Esophagus squamous epithelium (tissue), 5 donors: ENCODE measurements at places on chromosomes 5 and 9.

DNA sequence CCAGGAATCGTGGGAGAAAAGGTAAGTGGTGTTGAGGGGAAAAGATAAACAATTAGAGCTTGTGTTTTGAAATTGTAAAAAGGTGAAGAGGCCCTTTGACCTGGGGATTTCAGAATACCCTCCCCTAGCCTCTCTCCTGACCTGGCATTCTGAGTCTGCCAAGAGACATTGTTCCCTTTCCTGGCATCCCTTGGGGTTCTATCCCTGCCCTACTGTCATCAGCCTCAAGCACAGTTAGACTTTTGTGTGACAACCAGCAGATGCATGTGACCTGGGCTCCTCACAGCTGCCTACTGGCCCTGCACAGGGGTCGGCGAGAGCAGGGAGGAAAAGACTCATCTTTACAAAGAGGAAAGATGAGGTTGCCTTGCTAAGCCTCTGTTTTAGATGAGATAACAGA is 72.2 kb upstream of the ORM1 start:
- DNase-seq, result no peak

DNA sequence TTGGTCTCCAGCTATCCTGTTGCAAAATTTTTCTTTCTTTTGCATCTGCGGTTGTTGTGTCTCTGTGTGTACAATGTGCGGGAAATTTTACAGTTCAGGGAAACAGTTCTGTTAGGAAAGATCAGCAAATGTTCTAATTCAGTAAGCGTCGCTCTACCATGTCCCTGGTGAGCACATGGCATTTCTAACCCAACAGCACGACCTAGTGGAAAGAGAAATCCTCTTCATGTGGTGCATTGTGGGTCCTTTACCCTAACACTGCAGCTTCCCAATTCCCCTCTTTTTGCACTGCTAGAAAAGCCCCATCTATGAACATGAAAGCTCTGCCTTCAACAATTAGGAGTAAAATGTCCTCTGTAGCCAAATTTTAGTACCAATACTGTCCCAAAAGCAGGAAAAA is 974.2 kb upstream of the CDH9 start:
- no peak for DNase-seq

- DNase-seq, result no peak
These were observed 80.7 kb upstream of the TNFAIP8 start for GRCh38 chr5:119275146-119275545.

DNA sequence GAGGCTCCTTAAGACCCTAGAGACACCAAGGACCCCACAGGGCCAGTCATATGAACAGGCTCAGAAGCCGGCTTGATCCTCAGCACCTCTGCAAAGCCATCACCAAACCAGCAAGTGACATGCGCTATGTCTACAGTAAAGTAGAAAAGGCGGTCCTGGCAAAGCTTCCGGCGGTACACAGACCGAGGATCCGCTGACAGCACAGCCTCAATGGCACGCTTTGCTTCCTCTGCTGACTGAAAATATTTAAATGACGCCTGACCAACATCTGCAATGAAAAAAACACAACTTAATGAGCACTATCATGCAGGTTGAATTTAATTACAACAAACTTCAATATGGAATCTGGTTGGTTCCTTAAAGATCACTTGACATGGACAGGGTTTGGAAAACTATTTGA is 17.6 kb downstream of the TRMO start:
- DNase-seq, result no peak

- DNase-seq, result no peak
These were observed 124.0 kb upstream of the TLE4 start for GRCh38 chr9:79447762-79448161.

DNA sequence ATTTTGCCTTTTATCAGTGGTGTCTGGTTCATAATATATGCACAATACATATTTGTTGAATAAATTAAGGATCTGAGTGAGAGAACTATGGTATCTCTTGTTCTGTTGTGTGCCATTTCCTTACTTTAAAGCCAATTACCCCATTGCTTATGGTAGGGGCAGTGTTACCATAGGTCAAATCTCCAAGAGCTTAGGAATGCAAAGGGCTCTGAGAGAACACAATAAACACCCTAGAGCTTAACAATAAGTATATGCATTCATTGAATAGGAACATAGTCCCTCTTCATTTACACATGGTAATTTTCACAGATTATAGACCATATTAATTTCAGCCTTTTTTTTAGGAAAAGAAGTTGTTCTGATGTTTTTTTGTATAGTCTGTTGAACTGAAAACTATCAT is 112.2 kb downstream of the MCTP1 start:
- DNase-seq, result no peak

GRCh38 chr9:129064499-129064908 is 16.4 kb upstream of the DOLPP1 start:
- no peak for DNase-seq
